ENCODE measurements at places on chromosomes 16 and 17. TPM values are rescaled to one million over a fixed set of nuclear protein-coding genes. Genes with fewer than 3 reads are reported as not detected.

Gene SLFN5
- 108 TPM for total RNA-seq

- no peak overlapping the region for H3K4me3 ChIP-seq
- H3K27me3 ChIP-seq = no peaks in the 10 kb centered on the region
- peaks cover 11% of the 10 kb centered on the region for H3K4me1 ChIP-seq
- H3K27ac ChIP-seq = no peak overlapping the region
- no peaks in the 10 kb centered on the region for H3K36me3 ChIP-seq
These were observed 122.2 kb downstream of the SLC39A11 start for GRCh38 chr17:72970246-72970645.

Gene ACAP1
- 14.4 TPM for total RNA-seq

Gene AMZ2
- total RNA-seq = 76.2 TPM

GRCh38 chr17:12673788-12674187 is 8.1 kb downstream of the MYOCD start:
- no peak overlapping the region for H3K4me3 ChIP-seq
- peak; percentile 25 for DNase-seq
- H3K36me3 ChIP-seq = no peaks in the 10 kb centered on the region
- no peaks in the 10 kb centered on the region for H3K4me1 ChIP-seq
- H3K27ac ChIP-seq = no peak overlapping the region

Gene HOXB8
- total RNA-seq = not detected

Gene GRAP
- total RNA-seq = 0.38 TPM

GRCh38 chr17:83080858-83081683 is 1.7 kb downstream of the METRNL start:
- H3K36me3 ChIP-seq = no peaks in the 10 kb centered on the region
- DNase-seq = no peak
- peaks cover 8% of the 10 kb centered on the region for H3K27me3 ChIP-seq
- peak overlapping the region; percentile 57 for H3K4me3 ChIP-seq
- H3K4me1 ChIP-seq = peaks cover 40% of the 10 kb centered on the region

Measured in astrocyte (in vitro differentiated cells and primary cell).